Ovary (tissue), 10 donors: ENCODE measurements at places on chromosomes 3 and 15. TPM values are rescaled to one million over a fixed set of nuclear protein-coding genes. Genes with fewer than 3 reads are reported as not detected.

Gene SLC9A9
- polyA plus RNA-seq: 12.8 TPM

Gene HRH1
- polyA plus RNA-seq: 13.0 TPM

Gene GMPS
- 16.2 TPM for polyA plus RNA-seq

Gene OCA2
- 0.31 TPM for polyA plus RNA-seq

Gene CHRD
- polyA plus RNA-seq: 3.1 TPM

Gene UCN2
- not detected for polyA plus RNA-seq

Gene CHAC1
- polyA plus RNA-seq: 1.0 TPM

Gene SLC22A13
- polyA plus RNA-seq: not detected

Gene CYP8B1
- not detected for polyA plus RNA-seq

Gene MRAS
- polyA plus RNA-seq: 76.2 TPM

Gene SNURF
- 54.8 TPM for polyA plus RNA-seq

Gene COL7A1
- polyA plus RNA-seq: 18.4 TPM

Gene FOXB1
- not detected for polyA plus RNA-seq

Gene CYP11A1
- 30.1 TPM for polyA plus RNA-seq

Gene LMAN1L
- not detected for polyA plus RNA-seq

Gene PLSCR5
- polyA plus RNA-seq: not detected

Gene TUSC7
- polyA plus RNA-seq: not detected

Gene LRRC49
- polyA plus RNA-seq: 11.9 TPM

Gene P2RY13
- polyA plus RNA-seq: 5.8 TPM

Gene GPR176
- polyA plus RNA-seq: 3.0 TPM

Gene IL17RB
- polyA plus RNA-seq: 1.1 TPM

Gene FAN1
- 17.9 TPM for polyA plus RNA-seq

Gene LEO1
- 22.5 TPM for polyA plus RNA-seq

Gene ITIH1
- polyA plus RNA-seq: not detected

Gene INSYN1
- 0.43 TPM for polyA plus RNA-seq

Gene LINGO1
- 3.6 TPM for polyA plus RNA-seq

Gene OR5H6
- polyA plus RNA-seq: not detected

Gene RNF168
- 8.6 TPM for polyA plus RNA-seq

Gene RHOV
- 0.13 TPM for polyA plus RNA-seq

Gene CMC1
- 22.2 TPM for polyA plus RNA-seq

Gene ITGA11
- polyA plus RNA-seq: 2.2 TPM

Gene LRTM1
- polyA plus RNA-seq: not detected

Gene CYP1A2
- polyA plus RNA-seq: not detected

Gene CCNL1
- 67.6 TPM for polyA plus RNA-seq

Gene GCSAM
- 0.13 TPM for polyA plus RNA-seq

Gene DNAH12
- polyA plus RNA-seq: 0.29 TPM

Gene SEMA3B
- polyA plus RNA-seq: 30.9 TPM

Gene RASL12
- polyA plus RNA-seq: 19.1 TPM

Gene ARHGAP11A
- 1.7 TPM for polyA plus RNA-seq

Gene GOLGA8J
- not detected for polyA plus RNA-seq

Gene UBAP1L
- 4.4 TPM for polyA plus RNA-seq

Gene SLC6A1
- 1.2 TPM for polyA plus RNA-seq

Gene ZNF860
- polyA plus RNA-seq: 1.1 TPM

Gene PRR20G
- not detected for polyA plus RNA-seq

Gene SPINK8
- polyA plus RNA-seq: not detected

Gene ATP2B2
- 0.05 TPM for polyA plus RNA-seq

Gene WDR93
- polyA plus RNA-seq: 0.24 TPM

Gene LAMB2
- polyA plus RNA-seq: 528 TPM

Gene CHRFAM7A
- polyA plus RNA-seq: 0.44 TPM

Gene GHRL
- 0.34 TPM for polyA plus RNA-seq

Gene GP9
- polyA plus RNA-seq: not detected

Gene ANKRD63
- not detected for polyA plus RNA-seq

Gene ZMYND10
- 0.81 TPM for polyA plus RNA-seq

Gene KCNMB2
- 7.5 TPM for polyA plus RNA-seq

Gene SLCO3A1
- 18.9 TPM for polyA plus RNA-seq

Gene OXTR
- polyA plus RNA-seq: 4.9 TPM

Gene GMNC
- polyA plus RNA-seq: 0.10 TPM

Gene HIGD2B
- not detected for polyA plus RNA-seq

Gene SERP1
- 74.9 TPM for polyA plus RNA-seq
